Aorta (tissue), 5 donors: ENCODE measurements at places on chromosomes 2 and 18. TPM values are rescaled to one million over a fixed set of nuclear protein-coding genes. Genes with fewer than 3 reads are reported as not detected.

The NT5C1B gene
- total RNA-seq, result not detected

The COL6A3 gene
- 289 TPM for total RNA-seq

The SLC39A6 gene
- 39.4 TPM for total RNA-seq

The ICA1L gene
- 10.3 TPM for total RNA-seq

The ACOXL gene
- not detected for total RNA-seq

The MDH1B gene
- total RNA-seq, result 0.29 TPM
